ENCODE measurements at places on chromosomes 7 and 10.

- no peak for DNase-seq
These were observed 206.8 kb downstream of the KLF6 start for GRCh38 chr10:3578159-3578558.

DNA sequence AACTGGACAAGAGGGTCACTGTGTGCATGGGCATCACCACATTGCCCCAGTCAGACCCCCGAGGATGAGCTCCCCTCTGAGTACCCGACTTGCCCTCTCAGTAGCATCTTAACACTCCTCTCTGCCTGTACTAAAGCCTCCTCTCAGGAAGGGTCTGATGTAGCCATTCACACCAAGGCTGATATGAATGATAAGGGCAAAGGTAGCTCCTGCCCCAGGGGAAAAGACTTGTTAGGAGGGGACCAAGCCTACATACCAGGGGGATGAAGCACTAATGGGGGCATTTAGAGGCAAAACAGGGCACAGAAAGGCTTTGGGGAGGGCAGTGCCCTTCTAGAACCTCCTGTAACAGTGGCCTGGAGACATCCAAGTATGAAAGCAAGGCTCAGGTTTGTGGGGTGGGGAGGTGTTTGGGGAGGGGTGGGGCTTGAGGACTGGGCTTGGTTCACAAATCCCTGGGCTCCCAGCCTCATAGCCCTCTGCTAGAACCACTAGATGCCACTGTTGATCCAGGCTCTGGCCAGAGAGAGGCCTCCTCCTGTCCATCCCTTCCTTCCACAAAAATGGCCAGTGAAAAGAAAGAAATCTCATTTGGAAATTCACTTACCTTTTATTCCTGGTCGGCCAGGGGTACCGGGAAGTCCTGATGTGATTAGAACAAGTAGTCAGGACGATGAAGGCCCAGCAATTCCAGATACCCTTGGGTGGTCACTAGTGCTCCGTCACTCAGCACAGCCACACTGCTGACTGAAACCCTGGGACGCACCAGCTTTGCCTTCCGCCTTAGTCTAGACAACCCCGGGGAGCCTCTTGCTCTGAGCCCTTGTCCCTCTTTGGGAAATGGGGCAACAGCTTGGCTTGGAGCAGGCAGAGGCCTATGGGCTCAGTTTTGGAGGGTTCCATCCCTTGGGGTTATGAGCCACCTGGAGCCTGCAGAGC is 40.3 kb downstream of the COL17A1 start:
- DNase-seq = peak; percentile 41

GRCh38 chr10:14621037-14621436 is 153.7 kb downstream of the FAM107B start:
- no peak for DNase-seq

- no peak for DNase-seq
These were observed 164.3 kb downstream of the SUGCT start for GRCh38 chr7:40299097-40299496.

GRCh38 chr7:132171130-132171576 is 405.1 kb downstream of the PLXNA4 start:
- DNase-seq = no peak

GRCh38 chr10:6114805-6115341 is 26.0 kb downstream of the RBM17 start:
- DNase-seq = no peak

Data from COR-L47 (cell line).